Common myeloid progenitor, CD34-positive (primary cell): ENCODE measurements at places on chromosomes 7 and 10.

DNA sequence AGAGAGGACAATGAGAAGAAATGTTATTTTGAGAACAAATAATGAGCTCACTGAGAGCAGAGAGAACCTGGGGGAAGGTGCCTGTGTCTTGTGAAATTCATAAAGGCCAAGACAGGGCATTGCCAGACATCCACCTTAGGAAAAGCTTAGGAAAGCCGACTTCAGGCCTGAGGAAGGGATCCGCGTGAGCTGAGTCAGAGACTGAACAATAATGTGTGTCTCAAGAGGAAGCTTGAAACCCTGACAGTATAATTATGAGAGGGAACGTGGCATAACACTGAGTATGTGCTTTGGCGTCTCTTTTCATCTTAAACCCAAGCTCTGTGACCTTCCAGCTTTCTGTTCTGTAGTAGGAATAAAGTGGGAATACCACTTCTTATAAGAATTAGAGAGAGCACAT is 307.2 kb downstream of the ACTR3B start:
- DNase-seq = no peak

DNA sequence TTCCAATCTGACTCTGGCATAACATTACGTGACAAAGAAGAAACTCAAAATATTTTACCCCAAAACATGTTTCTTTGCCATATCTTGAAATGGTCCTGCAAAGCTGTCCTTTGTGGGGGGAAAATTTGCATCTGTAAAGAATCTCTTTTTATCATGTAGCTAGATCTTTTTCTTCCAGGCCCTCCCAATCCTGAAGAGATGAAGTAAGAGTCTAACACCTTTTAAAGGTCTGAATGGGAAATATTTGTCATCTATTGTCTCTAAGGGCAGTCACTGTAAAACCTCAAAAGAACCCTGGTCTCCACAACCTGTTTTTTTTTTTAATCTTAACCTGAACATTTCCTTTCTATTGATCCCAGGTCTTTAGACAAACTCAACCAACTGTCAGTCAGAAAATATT is 8.6 kb downstream of the OR2AE1 start:
- no peak for DNase-seq

DNA sequence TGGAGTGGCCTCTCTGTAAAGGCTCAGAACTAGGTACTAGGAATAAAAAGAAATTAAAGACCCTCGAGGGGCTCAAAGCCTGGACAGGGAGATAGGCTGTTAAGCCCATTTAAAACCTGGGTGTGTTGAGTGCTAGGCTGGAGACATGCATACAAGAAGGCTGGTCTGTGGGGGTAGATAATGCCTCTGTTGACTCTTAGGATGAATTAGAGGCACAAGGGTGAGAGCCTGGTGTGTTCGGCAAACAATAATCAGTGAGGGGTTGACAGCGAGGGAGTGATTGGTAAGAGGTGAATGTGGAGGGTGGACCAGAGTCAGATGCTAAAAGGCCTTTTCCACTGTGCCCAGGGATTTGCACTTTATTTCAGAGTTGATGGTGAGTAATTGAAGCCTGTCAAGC is 12.7 kb downstream of the GSTO2 start:
- DNase-seq = no peak

- DNase-seq = no peak
These were observed 112.7 kb upstream of the JCAD start for GRCh38 chr10:30172091-30172490.

DNA sequence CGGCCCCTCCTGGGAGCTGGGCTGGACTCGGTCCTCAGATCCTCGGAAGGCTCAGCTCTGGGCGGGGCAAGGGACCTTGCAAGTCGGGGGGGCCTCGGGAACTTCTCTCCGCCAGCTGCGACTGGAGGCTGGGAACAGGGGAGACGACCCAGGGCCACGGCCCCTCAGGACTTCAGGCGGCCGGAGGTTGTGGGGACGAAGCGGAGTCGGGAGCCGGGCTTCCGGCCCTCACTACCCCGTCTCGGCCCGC is 2.6 kb downstream of the ADIRF start:
- no peak for DNase-seq

DNA sequence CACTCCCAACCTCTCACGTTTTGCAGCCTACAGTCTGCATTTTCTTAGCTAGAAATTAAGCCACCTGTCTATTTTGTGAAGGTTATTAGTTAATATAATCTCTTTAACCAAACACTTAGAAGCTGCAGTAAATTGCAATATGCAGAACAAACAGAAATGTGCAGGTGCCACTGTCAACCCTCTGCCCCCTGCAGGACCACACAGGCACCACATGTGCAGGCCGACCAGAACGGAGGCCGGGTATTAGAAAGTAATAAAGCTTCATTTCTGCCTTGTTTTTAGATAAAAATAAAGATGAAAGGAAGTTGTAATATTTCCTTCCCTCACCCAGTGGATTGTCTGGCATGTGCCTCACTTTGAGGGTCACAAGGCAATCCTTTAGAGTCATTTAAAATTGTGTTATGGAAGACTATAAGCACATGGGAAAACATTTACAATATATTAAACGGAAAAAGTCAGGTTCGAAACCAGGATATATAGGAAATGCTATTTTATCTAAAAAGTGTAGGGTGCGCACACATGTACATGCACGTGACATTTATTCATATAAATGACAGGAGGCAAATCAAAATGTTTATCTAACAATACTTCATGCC is 158.2 kb downstream of the ARHGAP12 start:
- DNase-seq = peak; percentile 70

- no peak for DNase-seq
These were observed 19.2 kb upstream of the SUPV3L1 start for GRCh38 chr10:69160809-69161241.

DNA sequence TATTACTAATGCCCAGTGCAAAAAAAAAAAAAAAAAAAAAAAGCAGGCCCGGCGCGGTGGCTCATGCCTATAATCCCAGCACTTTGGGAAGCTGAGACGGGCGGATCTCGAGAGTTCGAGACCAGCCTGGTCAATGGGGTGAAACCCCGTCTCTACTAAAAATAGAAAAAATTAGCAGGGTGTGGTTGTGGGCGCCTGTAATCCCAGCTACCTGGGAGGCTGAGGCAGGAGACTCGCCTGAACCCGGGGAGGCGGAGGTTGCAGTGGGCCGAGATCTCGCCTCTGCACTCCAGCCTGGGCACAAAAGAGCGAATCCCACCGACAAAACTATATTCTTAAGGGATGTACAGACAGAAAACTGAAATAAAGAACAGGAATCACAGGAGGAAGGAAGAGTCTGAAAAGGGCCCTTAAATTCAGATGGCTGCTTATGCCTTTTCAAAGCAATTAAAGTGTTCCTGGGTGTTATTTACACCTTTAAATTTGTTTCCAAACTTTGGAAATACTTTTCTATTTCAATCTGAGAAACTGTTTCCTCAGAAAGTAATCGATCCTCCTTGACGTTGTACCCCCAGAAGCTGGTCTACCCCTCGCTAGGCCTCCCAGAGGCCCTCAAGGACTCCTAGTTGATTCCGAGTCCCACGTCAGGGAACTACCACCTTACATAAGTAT is 2.0 kb upstream of the KMT2E start:
- DNase-seq = no peak

- DNase-seq = no peak
These were observed 70.5 kb downstream of the KLF6 start for GRCh38 chr10:3714531-3714930.

- DNase-seq = peak; percentile 38
These were observed 721 bp downstream of the CCNJ start for GRCh38 chr10:96043893-96044715.

DNA sequence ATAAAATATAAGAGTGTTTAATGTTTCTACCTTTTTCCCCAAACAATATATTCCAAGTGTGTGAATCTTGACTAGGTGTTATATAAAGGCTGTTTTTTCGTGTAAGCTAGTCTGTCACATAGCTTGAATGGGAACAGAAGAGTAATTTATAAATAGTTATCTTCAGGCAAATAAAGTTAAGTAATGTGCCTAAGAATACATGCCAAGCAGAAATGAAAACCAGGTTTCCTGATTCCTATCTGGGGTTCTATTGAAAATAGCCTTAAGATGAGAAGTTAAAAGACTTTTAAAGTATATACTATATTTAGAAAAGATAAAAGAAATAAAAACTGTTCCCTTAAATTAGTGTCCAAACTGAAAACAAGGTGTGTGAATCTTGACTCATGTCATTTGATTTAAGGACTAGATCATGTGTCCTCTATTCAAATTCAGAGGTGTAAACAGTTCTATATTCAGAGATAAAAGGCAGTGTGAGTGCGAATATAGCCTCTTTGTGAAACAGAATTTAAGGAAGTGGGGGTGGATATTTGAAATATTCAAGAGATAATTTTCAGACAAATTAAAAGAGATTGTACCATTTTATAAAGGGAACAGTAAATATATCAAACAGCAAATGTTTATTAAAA is 247.5 kb downstream of the THSD7A start:
- no peak for DNase-seq
